Activated CD4-positive, alpha-beta T cell treated with anti-CD3 and anti-CD28 coated beads for 36 hours (primary cell): ENCODE measurements at places on chromosomes 6 and 20.

- H3K36me3 ChIP-seq = peaks cover 27% of the 10 kb centered on the region
- H3K4me3 ChIP-seq = no peak overlapping the region
- H3K27me3 ChIP-seq = no peaks in the 10 kb centered on the region
- H3K27ac ChIP-seq = no peak overlapping the region
- no peak for DNase-seq
- peaks cover 3% of the 10 kb centered on the region for H3K4me1 ChIP-seq
Measured at GRCh38 chr6:43035495-43036194, 14.2 kb downstream of the RRP36 start.

GRCh38 chr20:45407067-45407745 lies 883 bp upstream of the DBNDD2 start:
- peaks cover 3% of the 10 kb centered on the region for H3K27me3 ChIP-seq
- DNase-seq = peak; percentile 27
- H3K4me1 ChIP-seq = peaks cover 15% of the 10 kb centered on the region
- H3K27ac ChIP-seq = peak overlapping the region; percentile 39
- H3K36me3 ChIP-seq = peaks cover 5% of the 10 kb centered on the region

- peak overlapping the region; percentile 90 for H3K27ac ChIP-seq
- DNase-seq = peak; percentile 84
- no peaks in the 10 kb centered on the region for H3K27me3 ChIP-seq
- peak overlapping the region; percentile 53 for H3K4me3 ChIP-seq
Measured at GRCh38 chr6:107716688-107717089, 107.4 kb downstream of the SCML4 start.

GRCh38 chr6:34340906-34341480 lies 51.5 kb downstream of the NUDT3 start:
- no peak for DNase-seq
- peaks cover 18% of the 10 kb centered on the region for H3K36me3 ChIP-seq
- no peak overlapping the region for H3K4me3 ChIP-seq
- H3K4me1 ChIP-seq = peaks cover 37% of the 10 kb centered on the region
- H3K27me3 ChIP-seq = no peaks in the 10 kb centered on the region

- no peaks in the 10 kb centered on the region for H3K36me3 ChIP-seq
- DNase-seq = no peak
Measured at GRCh38 chr6:24376871-24377270, 19.0 kb upstream of the DCDC2 start.

DNA sequence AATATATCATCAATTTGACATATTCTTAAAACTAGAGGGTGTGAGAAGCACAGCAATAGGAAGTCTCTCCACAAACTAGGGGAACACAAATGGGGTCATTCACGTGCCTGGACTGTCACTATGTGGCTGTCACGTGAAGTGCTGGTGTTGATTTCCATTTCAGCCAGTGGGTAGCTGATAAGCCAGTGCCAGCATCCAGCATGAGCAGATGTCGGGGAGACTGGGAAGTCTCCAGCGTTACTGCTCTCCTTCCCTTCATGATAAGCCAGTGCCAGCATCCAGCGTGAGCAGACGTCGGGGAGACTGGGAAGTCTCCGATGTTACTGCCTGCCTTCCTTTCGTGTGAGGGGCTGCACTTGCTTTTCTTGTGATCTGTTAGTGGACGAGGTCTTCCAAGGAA lies 5.6 kb upstream of the SLC17A9 start:
- no peaks in the 10 kb centered on the region for H3K27me3 ChIP-seq
- H3K4me1 ChIP-seq = peaks cover 6% of the 10 kb centered on the region
- no peak overlapping the region for H3K27ac ChIP-seq
- no peak for DNase-seq
- no peak overlapping the region for H3K4me3 ChIP-seq

DNA sequence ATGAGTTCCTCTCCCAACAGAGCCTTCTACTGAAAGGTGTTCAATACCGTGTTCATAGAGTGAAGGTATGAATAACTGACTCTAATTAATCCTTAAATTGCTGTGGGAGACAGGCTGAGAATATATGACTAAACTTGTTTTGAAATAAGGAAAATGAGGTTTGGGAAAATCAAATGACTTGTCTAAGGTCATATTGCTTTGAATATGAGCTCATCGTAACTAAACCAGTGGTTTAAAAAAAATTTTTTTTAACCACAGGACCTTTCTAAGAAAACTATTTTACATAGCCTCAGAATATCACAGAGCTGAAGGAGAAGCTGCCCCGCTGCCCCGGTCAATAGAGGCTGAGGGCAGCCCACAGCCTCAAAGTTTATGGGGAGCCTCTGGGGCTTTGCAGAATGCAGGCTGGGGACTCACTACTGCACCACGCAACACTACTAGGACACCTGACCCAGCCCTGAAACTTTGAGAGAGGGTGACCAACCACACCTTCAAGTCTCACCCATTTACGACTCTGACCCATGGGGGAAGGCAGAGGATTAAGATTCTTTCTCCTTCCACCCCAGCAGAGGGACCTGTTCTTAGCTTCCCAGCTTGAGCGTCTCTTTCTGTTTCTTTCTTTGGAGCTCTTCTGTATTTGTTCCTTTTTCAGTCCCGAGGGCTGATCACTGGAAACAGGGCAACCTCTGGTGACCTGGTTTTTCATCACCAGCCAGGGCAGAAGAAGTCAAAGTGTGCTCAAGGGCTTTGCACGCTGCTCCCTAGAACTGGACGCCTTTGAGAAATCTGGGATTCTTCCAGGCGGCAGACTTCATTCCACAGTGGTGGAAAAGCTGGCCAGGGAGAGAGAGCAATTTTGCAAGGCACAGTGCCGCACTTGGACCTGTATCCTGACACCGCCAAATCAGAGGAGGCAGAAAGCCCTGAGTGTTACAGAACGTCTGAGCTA lies 220.2 kb downstream of the ATXN1 start:
- peaks cover 33% of the 10 kb centered on the region for H3K4me1 ChIP-seq
- H3K4me3 ChIP-seq = no peak overlapping the region
- H3K27ac ChIP-seq = no peak overlapping the region
- DNase-seq = no peak

DNA sequence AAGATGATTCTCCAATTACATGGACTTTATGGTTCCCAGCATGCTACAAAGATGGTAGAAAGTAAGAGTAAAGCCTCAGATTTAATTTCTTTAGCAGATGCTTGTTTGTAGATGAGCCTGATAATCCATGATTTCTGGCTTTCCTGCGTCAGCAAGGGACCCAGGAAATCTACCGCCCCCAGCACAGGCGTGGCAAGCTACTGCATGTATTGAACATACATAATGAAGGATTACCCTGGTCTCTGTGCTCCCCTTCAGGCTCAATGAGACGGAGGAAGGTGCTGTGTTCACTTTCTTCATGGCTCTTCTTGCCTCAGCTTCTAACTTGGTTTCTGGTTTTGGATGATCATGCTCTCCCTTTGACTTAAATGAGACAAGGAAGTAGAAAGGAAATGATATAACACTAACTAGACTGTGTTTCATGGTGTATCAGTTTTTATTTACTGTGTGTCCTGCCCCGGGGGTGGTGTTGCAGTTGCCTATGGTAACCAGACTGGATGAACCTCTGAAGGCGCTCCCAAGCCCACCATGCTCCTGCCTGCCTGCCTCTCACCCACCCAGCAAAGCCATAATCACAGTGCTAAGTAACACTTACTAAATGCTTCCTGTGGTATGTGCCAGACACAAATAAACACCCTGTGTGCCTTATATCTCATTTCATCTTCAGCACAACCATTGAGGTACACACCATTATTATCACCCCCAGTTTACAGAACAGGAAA lies 17.9 kb downstream of the GCM1 start:
- H3K27me3 ChIP-seq = peaks cover 10% of the 10 kb centered on the region
- H3K36me3 ChIP-seq = no peaks in the 10 kb centered on the region
- peaks cover 4% of the 10 kb centered on the region for H3K4me1 ChIP-seq
- DNase-seq = no peak
- H3K27ac ChIP-seq = no peak overlapping the region

DNA sequence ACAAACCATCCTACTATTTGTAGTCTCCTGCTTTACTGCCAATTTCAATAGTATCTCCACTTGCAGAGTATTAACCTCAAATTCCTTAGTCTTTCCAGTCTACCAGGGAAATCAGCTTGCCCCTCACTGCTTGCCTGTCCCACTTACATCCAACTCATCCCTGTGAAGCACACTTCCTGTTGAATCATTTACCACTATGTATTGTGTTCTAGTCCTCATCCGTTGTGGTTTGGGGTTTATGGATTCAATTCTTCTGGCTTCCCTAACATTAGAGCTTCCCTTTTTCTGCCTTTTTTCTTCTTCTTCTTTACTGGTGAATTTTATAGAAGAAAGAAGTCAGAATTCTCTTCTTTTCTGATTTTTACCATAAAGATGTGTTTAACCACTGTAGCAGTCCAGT lies 5.1 kb upstream of the TXLNB start:
- H3K36me3 ChIP-seq = no peaks in the 10 kb centered on the region
- no peak for DNase-seq
- peaks cover 40% of the 10 kb centered on the region for H3K4me1 ChIP-seq
- no peak overlapping the region for H3K4me3 ChIP-seq
- no peaks in the 10 kb centered on the region for H3K27me3 ChIP-seq

DNA sequence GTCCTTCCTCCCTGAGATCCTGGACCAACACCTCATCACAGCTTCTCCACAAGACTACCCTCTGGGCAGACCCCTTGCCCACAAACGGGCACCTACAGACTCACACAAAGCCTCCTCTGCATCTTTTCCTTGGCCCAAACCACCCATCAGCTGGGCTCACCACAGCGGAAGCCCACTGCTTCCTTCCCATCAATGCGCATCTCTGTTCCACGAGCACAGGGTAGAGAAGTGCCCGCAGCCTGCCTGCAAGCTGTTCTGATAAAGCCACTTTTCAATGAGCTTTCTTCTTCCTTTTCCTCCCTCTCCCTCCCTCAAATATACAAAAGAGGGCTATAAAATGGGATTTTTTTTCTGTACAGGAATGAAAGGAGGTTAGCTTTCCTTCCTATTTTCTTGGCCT lies 111.2 kb downstream of the NFATC2 start:
- H3K4me1 ChIP-seq = peaks cover 60% of the 10 kb centered on the region
- H3K27ac ChIP-seq = peak overlapping the region; percentile 69
- no peak for DNase-seq
- H3K36me3 ChIP-seq = peaks cover 70% of the 10 kb centered on the region
- no peaks in the 10 kb centered on the region for H3K27me3 ChIP-seq
- no peak overlapping the region for H3K4me3 ChIP-seq

GRCh38 chr20:12466915-12467314 lies 541.9 kb upstream of the SPTLC3 start:
- no peaks in the 10 kb centered on the region for H3K36me3 ChIP-seq
- no peak for DNase-seq
- no peaks in the 10 kb centered on the region for H3K27me3 ChIP-seq
- H3K4me1 ChIP-seq = no peaks in the 10 kb centered on the region
- no peak overlapping the region for H3K4me3 ChIP-seq

GRCh38 chr6:43143235-43144128 lies 27.6 kb upstream of the SRF start:
- no peaks in the 10 kb centered on the region for H3K36me3 ChIP-seq
- H3K4me1 ChIP-seq = peaks cover 5% of the 10 kb centered on the region
- no peak overlapping the region for H3K4me3 ChIP-seq
- no peaks in the 10 kb centered on the region for H3K27me3 ChIP-seq

DNA sequence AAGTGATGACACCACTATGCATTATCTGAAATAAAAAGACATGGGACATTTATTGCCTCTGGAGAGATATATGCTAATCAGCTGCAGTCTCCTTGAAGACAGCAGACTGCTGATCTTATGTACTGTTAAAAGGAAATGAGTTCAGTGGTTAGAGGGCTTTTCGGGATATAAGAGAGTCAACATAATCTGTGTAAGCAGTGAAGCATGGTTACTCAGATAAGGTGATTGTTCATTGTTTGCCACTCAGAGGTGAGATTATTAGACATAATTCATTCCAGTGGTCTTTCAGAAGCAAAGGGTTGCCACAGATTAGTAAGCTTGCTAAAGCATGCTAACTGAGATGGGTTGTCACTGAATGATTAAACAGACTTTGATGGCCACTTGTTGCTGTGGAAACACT lies 1450.7 kb upstream of the ADGRB3 start:
- H3K4me1 ChIP-seq = no peaks in the 10 kb centered on the region
- no peak overlapping the region for H3K27ac ChIP-seq
- H3K4me3 ChIP-seq = no peak overlapping the region
- DNase-seq = no peak

- H3K27ac ChIP-seq = no peak overlapping the region
- H3K36me3 ChIP-seq = peaks cover 37% of the 10 kb centered on the region
- DNase-seq = no peak
- H3K4me3 ChIP-seq = no peak overlapping the region
Measured at GRCh38 chr20:63597651-63598478, 23.8 kb upstream of the HELZ2 start.

- H3K27ac ChIP-seq = no peak overlapping the region
- H3K36me3 ChIP-seq = no peaks in the 10 kb centered on the region
- peaks cover 21% of the 10 kb centered on the region for H3K27me3 ChIP-seq
- DNase-seq = no peak
Measured at GRCh38 chr20:5376228-5376627, 59.5 kb upstream of the PROKR2 start.

DNA sequence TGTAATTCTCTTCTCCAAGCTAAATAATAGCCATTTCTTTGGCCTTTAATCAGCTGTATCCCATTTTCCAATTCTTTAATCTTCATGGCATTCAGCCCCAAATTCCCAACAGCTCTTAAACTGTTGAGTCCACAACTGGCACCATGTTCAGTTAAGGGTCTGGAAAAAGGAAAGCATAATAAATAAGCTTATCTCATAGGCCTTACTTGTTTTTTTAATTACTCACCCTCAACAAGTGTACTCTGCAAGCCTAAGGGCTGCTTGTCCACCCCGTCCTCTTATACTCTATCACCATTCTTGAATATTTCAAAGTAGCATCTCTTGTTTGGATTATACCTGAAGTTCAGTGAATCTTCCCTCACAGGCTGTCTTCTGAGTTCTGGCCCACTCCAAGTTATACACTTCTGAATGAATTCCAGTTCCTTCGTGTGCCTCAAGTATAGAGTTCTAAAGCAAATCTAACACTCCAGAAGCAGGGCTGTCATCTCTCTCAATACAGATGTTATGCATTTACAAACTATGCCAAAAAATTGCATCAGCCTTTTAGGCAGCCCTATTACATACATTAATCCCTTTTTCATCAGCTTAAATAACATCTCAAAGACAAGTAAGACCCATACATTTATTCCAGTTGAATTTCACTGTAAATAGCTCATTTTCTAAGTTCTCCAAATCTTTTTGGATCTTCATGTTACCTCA lies 98.7 kb downstream of the COL21A1 start:
- no peak for DNase-seq
- H3K27ac ChIP-seq = no peak overlapping the region
- H3K4me1 ChIP-seq = no peaks in the 10 kb centered on the region
- no peak overlapping the region for H3K4me3 ChIP-seq
- no peaks in the 10 kb centered on the region for H3K36me3 ChIP-seq
- H3K27me3 ChIP-seq = no peaks in the 10 kb centered on the region

- H3K36me3 ChIP-seq = no peaks in the 10 kb centered on the region
- H3K4me3 ChIP-seq = no peak overlapping the region
- no peak overlapping the region for H3K27ac ChIP-seq
- H3K27me3 ChIP-seq = peaks cover 19% of the 10 kb centered on the region
Measured at GRCh38 chr6:35179901-35180535, 33.7 kb upstream of the SCUBE3 start.

DNA sequence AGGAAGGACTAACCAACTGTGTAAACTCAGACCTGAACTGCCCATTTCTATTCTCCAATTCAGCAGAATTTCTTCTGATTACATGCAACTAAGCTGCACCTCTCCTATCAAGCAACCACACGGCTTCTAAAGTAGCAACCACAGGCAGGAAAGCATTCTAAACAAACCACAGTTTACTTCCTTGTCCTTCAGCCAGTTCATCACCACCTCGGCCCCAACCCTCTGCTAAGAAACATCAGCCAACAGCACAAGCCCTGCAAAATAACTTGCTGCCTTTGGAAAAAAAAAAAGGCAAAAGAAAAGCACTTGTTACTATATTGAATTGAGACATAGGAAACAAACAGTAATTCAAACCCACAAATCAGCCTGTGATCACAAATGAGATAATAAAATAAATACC lies 140.3 kb downstream of the NFATC2 start:
- H3K4me3 ChIP-seq = peak overlapping the region; percentile 3
- H3K27ac ChIP-seq = peak overlapping the region; percentile 98
- peaks cover 89% of the 10 kb centered on the region for H3K4me1 ChIP-seq
- peak; percentile 45 for DNase-seq
- H3K27me3 ChIP-seq = no peaks in the 10 kb centered on the region
